ENCODE measurements at places on chromosomes 3 and 15.
A peak's percentile ranks its signal among the peaks of the same experiment; 100 is the strongest.

- DNase-seq: peak; percentile 13
Observed at GRCh38 chr3:9727041-9727595, 4.4 kb upstream of the BRPF1 start.

- no peak for DNase-seq
Observed at GRCh38 chr3:171164067-171164465, 137.5 kb upstream of the SLC2A2 start.

DNA sequence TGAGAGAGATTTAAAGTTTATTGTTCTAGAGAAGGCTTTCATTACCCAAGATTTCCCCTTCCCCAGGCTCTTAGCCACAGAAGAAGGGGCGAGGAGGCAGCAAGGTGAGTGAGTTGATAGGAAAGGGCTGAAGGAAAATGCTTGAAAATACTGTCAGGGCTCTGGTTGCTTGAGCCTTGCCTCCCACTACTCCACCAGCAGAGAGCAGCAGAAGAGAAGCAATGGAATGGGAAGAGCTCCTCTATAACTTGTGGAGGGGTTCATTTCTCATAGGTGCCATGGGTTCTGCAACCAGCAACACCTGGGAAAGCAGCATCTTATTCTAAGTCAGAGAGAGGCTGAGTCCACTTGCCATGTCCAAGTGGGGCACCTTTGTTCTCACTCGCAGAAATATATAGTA, 184.0 kb upstream of the CNTN6 start:
- DNase-seq: no peak

- no peak for DNase-seq
Observed at GRCh38 chr3:110608566-110608965, 463.1 kb upstream of the NECTIN3 start.

DNA sequence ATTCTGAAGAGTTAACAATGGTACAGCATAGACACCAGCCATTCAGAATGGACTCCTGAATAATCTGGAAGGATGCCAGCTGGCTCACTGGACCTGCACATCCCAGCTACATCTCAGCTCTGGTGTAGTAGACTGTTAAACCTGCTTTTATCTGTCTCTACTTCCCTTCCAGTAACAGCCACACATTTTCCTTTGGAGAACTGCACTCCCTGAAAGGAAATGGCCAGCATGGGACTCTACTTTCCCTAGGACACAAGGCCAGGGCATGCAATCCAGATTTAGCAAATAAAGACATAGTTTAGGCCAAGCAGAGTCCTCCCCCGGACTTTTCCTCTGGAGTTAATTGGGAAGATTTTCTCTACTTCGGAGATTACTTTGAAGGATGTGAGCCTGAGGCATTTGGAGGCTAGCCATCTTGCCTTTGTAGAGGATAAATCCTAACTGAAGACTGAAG, 82.7 kb upstream of the TCF12 start:
- DNase-seq: no peak

GRCh38 chr3:114499976-114500375, 206.1 kb downstream of the TIGIT start:
- DNase-seq: peak; percentile 4

GRCh38 chr3:149011676-149012075, 20.3 kb downstream of the GYG1 start:
- DNase-seq: no peak

- DNase-seq: no peak
Observed at GRCh38 chr3:120780977-120781376, 38.4 kb downstream of the GTF2E1 start.

GRCh38 chr3:177196008-177196455, 1.2 kb downstream of the TBL1XR1 start:
- peak; percentile 34 for DNase-seq

GRCh38 chr3:196016059-196016458, 65.8 kb downstream of the TFRC start:
- no peak for DNase-seq

- DNase-seq: no peak
Observed at GRCh38 chr3:111768571-111769100, 90.4 kb upstream of the PHLDB2 start.

- no peak for DNase-seq
Observed at GRCh38 chr3:150666167-150666566, 37.6 kb downstream of the ERICH6 start.

GRCh38 chr3:53077476-53078220, 31.8 kb upstream of the SFMBT1 start:
- no peak for DNase-seq

DNA sequence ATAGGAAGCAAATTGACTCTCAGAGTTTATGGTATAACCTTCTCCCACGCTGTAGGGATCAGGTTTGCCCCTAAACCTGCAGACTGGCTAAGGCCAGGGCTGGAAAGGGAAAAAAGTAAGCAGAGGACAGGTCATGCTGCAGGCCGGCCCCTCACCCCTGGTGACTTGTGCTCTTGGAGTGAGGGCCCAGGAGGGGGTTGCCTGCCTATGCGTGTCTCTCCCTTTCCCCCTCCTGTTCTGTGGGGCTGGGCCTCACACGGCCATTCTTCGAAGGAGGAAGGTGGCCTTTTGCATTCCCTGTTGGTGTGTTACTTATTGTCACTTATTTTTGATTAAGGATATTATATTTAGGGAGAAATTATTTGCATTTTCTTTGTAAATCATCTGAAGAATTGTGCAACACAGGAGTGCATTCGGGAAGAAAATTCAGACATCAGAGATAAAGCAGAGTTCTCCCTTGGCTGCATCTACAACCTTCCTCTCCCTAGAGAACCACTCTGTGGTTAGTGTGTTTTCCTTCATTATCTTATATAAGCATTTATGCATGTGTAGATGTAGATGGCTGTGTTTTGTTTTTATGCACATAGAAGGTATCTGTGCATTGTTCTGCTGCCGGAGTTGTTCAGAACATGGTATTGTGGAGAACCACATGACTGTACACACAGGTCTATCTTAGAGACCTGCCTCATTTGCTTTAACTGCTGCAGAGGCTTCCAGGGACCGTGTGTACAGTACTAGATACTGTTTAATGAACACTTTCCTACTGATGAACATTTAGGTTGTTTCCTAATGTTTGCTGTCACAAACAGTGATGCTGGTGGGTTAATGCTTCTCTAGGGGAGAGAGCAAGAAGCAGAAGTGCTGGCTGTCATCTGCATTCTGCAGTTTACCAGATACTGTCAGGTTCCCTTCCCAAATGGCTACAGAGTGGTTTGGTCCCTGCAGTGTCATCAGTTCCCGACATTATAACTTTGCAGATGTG, 133.5 kb downstream of the APBA2 start:
- no peak for DNase-seq

GRCh38 chr3:45092132-45093031, 53.8 kb downstream of the CDCP1 start:
- no peak for DNase-seq

DNA sequence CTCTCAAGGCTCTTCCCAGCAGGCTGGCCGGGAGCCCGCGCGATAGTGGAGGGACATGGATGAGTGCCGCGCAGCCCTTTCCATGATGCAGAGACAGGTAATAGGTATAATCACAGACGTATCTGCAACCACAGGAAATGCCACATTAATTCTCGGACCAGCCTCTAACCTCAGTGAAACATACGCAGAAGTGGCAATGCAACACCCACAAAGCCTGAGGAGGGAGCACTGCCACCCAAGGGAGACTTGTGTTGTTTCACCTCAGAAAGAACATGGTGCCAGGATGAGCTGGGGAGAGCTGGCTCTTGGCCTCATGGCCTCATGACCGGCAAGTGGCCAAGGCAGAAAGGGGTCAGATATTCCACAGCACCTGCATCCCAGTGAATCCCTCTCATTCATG, 39.0 kb downstream of the PGPEP1L start:
- no peak for DNase-seq

DNA sequence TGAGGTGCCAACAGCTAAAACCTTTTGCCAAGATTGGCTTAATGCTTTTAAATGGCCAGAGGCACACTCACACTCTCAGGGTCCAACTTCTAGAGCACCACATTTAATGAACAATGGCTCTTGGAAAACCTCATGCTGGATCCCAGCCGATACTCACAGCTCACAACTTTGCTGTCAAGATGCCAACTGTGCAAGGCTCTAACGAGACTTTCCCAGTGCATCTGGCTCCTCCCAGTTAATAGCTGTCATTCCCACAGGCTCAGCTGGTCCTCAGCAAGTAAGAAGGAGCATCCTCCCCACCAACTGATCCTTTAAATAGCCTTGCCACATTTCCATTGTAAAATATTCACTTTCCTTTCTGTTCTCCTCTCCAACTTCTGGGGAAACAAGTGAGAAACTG, 20.3 kb upstream of the FRMD4B start:
- no peak for DNase-seq

GRCh38 chr3:142165194-142165593, 15.8 kb upstream of the TFDP2 start:
- no peak for DNase-seq

DNA sequence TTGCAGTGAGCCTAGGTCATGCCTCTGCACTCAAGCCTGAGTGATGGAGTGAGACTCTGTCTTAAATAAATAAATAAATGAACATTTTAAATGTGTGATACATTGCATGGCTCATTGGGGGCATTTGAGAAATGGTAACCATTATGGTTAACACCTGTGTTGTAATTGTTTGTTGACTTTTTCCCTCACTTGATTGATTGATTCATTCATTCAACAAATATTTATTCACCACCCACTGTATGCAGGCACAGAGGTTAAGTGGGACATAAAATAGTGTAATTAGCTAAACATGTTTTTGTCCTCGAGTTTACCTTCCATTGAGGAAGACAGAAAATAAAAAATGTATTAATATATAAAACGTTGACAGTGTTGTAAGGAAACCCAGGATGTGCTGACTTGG, 127.1 kb upstream of the ANKRD28 start:
- DNase-seq: no peak

- DNase-seq: no peak
Observed at GRCh38 chr3:140384876-140385275, 293.0 kb upstream of the TRIM42 start.

DNA sequence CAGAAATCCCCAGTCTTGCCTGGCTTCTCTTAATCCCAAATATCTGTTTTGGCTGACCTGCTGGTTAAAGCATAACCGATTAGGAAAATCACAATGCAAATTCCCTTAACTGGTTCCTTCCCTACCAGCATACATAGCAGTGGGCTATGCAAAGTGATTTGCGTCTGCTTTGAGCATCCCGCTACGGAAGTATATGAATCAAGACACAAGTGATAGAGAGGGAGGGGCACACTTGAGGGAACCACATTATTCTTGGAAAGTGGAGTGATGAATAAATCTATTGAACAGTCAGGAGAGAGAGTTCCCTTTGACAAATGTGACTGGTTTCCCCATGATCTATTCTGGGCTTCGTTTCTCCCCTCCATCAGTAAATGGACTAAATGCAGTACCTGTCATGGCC, 119.6 kb upstream of the C15orf61 start:
- no peak for DNase-seq

DNA sequence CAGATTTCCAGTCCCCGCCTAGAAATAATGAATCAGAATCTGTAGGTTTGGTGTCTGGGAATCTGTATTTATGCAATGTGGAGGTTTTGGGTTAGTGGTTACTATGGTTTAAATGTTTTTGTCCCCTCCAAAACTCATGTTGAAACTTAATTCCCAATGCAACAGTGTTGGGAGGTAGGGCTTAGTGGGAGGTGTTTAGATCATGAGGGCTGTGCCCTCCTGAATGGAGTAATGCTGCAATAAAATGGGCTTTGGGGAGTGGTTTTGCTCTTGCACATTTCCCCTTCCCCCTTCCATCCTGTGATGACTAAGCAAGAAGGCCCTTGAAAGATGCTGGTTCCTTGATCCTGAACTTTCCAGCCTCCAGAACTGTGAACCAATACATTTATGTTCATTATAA, 9.2 kb upstream of the RFC4 start:
- no peak for DNase-seq
